COR-L47 (cell line): ENCODE measurements at places on chromosomes 3 and 15.

- no peak for DNase-seq
Observed at GRCh38 chr3:99928771-99929744, 111.4 kb downstream of the CMSS1 start.

DNA sequence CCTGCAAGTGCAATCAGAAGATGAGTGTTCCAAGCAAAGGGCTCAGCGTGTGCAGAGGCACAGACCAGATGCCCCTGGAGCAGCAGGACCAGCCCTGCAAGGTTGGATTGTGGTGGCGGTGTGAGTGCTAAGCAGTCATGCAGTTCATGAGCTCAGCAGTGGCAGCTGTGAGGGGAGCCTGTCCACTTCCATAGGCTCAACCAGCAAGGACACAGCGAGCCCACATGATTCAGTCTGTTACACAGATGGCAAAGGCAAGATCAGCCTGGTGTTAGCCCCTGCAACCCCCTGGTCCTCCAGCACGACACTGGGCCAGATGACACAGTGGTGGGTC is 95.9 kb upstream of the PRR23E start:
- no peak for DNase-seq

DNA sequence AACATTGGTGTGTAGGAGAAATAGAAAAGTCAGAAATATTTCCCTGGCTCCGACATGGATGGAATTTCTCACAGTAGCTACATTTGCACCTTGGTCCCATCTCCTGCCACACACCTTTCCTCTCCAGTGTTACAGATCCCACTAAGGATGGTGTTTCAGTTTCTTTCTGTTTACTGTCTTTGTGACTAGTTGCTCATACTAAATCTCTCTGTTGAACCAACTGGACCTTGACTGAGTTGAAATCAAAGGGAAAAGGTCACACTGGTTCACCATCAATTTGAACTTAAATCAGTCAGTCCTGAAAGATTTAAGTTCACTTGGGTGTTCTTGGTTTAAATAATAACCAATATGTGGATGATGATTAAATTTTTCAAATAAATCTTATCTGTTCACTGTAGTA is 754.2 kb downstream of the OTOL1 start:
- DNase-seq = no peak

DNA sequence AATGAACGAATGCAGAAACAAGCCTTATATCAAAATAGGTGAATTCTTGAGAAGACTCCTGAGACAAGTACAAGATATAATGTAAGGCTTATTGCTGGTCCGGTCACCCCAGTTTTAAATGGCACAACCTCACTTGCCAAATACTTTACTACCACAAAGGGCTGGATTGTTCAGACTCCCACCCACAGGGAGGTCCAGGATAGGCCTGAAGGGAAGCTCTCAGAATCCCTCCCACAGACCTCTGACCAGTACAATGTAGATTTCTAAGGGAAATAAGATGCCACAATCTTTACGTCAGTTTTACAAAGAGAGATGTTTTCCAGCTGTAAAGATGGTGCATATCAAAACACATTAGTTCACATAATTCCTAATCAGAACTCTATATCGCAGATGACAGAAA is 577.7 kb upstream of the ADAMTS9 start:
- no peak for DNase-seq

DNA sequence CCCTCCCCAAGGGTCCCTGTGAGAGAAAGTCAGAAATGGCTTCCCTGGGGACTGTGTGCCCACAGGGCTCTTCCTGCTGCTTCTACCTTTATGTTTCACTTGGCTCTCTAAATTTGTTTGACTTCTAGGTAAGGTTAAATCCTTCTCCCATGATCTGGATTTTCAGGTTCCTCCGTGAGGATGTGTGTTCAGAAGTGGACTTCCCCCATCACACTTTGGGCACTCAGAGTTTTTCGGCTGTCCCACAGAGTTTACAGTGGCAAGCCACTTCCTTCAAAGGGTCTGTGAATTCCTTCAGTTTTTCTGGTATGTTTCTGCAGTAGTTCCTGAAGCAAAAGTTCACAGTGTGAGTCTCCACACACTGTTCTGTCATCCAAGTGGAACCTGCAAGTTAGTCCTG is 30.9 kb upstream of the RARB start:
- no peak for DNase-seq

DNA sequence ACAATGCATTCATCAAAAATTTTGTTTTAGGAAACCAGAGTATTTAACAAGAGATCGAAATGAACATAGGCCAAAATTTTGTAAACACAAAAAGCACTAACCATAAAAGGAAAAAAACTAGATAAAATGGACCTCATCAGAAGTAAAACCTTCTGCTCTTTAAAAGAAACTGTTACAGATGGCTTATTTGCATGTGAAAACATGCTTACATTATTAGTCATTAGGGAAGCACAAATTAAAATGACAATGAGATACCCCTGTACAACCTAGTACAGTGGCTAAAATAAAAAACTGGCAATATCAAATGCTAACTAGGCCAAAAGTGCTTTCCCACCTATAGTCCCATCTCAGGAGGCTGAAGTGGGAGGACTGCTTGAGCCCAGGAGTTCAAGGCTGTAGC is 19.3 kb downstream of the UBR1 start:
- DNase-seq = no peak

- DNase-seq = no peak
Observed at GRCh38 chr3:194333212-194333980, 17.7 kb downstream of the CPN2 start.

- DNase-seq = no peak
Observed at GRCh38 chr3:161558236-161558635, 61.6 kb downstream of the OTOL1 start.

DNA sequence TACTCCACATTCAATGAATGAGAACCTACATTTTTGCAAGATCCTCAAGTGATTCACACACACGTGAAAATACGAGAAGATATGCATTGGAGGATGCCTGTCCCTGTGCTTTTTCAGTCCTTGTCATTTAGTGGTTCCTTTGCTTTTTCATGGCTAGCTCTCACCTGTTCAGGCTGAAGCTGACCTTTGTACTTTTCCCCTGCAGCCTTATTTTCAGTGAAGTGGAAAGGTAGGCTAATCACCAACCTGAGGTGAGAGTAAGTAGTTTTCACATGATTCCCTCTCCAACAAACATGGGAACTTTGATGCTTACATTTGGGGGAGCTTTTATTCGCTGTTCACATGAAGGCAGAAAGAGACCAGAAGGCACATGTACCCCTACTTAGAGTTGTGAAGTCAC is 8.3 kb downstream of the ITPR1 start:
- no peak for DNase-seq

GRCh38 chr3:121552379-121552778 is 6.6 kb upstream of the POLQ start:
- no peak for DNase-seq

DNA sequence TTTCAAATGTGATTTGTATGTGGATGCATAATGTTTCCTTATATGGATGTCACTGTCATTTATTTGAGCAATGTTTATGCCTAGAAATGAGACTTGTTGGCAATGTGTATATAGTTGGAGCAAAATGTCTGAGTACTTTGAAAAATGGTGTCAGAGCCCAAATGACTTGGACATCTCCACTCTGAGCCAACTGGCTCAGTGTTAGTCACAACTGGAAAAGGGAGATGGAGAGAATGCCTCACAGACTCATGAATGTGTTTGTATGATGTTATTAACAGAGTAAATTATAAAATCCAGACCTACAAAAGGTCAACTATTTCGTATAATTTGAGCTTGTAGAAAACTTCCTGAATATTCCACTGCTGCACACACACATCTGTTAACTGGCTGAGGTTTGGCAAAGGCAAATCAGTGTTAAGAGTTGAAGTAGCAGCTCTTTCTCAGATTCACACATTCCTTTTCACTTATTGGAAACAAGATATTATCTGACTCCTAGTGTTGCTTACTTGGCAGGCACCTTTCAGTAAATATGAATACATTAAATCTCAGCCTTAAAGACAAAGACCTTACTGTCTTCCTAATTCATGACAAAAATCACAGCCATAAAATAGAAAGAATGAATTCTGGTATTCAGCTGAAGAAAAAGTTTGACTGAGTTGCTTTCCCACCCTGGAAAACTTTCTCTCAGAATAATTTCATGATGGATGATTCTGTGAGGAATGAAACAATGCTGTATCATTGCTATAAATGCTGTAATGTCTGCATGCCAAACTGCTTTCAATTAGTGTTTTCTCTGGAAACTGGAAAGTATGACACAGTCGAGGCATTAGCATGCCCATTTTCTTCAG is 27.0 kb downstream of the ADIPOQ start:
- no peak for DNase-seq

- DNase-seq = no peak
Observed at GRCh38 chr3:159781867-159782266, 206.8 kb upstream of the IL12A start.

DNA sequence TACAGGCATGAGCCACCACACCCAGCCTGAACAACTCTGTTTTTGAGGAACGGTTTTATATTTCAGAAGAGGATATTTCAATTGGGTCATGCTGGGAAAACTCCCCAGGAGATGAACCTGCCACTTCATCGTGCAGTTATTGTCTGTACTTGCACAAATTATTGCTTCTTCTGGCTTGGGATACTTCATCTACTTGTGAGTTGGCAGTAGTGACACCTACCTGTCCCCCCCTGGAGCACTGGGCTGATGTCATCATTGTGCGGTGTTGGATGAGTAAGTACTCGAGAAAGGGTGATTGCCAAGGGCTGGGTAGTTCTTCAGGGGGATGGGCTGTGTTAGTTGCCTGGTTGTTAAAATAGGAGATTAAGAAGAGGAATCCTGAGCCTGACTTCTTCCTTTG is 85.1 kb upstream of the SAMMSON start:
- DNase-seq = no peak

DNA sequence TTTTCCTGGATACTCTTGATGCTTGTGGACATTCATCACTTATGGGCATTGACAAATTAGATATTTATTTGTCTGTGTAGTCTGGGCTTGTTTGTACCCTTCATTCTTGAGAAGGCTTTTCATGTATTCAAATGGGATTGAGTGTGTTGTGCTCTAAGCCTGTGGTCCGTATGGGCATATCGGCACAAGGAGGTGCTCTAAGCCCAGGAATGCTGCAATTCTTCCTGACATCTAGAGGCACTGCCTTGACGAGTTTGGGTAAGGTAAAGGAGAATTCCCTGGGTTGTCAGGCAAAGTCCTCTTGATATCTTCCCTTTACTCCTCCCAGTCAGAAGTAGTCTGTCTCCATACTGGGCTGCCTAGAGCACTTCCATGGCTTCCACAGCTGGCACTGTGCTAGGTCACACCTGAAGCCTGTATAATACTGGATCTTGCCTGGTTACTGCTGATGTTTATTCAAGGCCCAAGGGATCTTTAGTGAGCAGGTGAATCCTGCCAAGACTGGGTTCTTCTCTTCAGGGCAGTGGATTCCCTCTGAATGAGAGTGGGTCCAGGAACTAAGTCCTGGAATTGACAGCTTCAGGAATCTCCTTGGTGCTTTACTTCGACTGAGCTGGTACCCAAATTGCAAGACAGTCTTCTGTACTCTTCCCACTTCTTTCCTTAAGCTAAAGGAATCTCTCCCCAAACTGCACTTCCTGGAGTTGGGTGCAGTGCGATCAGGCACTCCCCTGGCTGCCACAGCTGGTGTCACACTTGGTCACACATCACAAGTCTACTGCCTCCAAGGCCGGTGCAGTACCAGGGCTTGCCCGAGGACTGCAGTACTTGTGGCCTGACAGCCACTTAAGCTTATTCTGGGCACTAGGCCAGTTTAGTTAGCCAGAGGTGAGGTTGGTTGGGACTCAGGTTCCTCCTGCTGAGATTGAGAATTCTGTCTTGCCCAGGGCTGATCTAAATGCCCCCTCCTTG is 46.0 kb downstream of the GALK2 start:
- DNase-seq = peak; percentile 64

DNA sequence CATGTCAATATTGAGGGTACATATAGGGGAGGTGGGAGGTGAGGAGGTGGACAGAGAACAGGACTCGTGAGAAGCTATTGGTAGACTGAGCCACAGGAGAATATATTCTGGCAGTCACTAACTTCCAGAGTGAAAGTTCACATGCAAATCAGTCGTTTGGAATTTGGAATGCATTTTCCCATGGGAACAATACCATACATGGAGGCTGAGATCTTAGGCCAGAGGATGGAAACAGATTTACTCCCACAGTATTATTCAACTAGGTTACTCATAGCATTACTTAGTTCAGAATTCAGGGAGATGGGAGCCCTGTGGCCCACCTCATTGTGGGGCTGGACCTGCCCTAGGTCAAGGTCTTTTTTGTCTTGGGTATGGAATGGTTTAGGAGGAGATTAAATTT is 36.4 kb upstream of the ABHD2 start:
- no peak for DNase-seq

- no peak for DNase-seq
Observed at GRCh38 chr3:150309557-150309956, 98.5 kb upstream of the TSC22D2 start.

DNA sequence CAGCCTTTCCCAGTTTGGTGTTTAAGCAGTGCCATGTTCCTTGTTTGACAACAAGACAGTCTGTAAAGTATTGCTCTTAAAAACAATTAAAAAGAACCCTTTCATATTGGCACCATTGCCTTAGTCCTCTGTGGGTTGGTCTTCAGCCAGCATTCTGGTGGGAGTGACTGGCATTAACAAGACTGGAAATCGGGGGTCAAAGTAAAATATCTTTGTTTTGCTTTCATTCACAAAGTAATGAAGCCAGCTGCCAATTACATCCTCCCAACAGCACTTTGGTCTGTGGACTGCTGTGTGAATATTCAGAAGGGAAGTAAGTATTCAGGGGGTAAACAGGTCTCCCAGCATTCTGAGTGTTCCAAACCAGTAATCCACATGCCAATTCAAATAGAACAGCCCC is 8.3 kb upstream of the VILL start:
- no peak for DNase-seq

GRCh38 chr3:152474585-152474984 is 205.9 kb downstream of the MBNL1 start:
- DNase-seq = peak; percentile 64

DNA sequence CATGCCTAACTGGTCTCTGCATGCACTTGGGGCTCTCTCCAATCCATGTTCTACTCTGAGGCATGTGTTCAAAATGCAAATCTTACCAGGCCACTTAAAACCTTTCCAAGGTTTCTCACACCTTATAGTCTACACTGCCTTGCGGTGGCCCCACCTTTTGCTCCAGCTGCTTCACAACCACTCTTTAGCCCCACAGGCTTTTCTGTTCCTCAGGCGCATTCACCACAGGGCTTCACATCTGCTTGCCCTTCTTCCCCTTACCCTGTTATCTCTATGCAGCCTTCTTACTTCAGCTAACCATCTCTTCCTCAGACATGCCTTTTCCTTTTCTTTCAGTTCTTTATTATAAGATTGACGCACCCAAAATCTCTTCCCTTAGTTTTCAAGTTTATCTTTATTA is 37.8 kb downstream of the MINDY4B start:
- no peak for DNase-seq

DNA sequence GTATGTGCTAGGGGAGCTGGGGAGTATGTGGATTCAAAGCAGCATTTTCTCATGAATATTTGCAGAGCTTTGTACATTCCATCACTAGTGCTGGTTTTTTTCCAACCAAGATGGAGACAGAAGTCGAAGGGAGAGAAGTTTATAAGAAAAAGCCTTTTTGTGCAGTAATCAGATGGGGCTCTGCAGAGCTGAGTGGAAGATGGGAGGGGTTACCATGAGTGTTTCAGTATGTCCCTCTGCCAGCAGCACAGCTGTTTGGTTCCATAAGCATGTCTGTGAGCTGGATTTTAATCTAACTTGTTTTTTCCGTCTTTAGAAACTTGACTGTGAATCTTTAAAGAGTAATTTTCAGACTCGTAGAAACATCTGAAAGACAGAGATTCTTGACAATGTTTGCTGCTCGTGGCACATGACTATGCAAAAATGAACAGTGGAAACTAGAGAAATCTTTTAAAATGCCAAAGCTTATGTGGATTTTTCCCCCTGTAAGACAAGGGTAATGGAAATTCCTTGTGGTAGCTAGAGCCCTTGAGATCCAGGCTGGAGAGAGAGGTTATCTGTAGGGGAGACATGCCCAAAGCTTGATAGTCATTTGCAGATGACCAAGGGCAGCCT is 20.3 kb downstream of the STARD9 start:
- DNase-seq = no peak
